ENCODE measurements at places on chromosomes 2 and 18.

DNA sequence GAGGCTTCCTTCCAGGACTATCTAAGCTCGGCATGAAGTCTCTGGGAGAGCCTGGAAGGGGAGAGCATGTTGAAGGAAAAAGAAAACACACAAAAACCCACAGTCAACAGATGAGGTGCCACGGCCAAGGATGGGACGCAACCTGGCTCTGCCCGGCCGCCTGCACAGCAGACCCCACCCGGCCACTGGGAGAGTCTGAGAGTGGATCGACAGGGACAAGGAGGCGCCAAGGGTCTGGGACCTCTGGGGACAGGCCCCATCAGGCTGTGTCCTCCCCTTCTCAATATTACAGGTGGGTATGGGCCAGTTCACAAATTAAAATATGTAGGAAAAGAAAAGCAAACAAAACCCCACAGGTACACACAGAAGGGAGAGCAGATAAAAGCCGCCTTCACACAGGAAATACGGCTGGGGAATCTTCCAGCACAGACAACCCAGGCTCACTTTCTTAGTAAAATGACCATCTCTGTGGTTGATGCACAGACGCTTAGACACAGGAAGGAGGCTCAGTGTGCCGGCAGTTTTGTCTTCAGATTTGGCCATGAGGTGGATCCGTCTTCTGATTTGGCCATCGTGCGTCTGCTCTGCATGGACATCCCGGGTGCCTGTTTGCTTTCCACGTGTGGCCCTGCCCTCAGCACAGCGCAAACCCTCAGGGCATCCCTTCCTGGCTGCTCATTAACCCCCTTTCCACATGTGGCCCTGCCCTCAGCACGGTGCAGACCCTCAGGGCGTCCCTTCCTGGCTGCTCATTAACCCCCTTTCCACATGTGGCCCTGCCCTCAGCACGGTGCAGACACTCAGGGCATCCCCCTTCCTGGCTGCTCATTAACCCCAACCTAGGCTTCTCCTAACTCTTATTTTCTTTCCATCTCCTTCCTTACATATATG is 138.4 kb downstream of the EIPR1 start:
- no peak for DNase-seq

- no peak for DNase-seq
Measured at GRCh38 chr2:50951437-50951836, 80.5 kb downstream of the NRXN1 start.

GRCh38 chr2:227035711-227036367 is 128.2 kb downstream of the COL4A4 start:
- no peak for DNase-seq

DNA sequence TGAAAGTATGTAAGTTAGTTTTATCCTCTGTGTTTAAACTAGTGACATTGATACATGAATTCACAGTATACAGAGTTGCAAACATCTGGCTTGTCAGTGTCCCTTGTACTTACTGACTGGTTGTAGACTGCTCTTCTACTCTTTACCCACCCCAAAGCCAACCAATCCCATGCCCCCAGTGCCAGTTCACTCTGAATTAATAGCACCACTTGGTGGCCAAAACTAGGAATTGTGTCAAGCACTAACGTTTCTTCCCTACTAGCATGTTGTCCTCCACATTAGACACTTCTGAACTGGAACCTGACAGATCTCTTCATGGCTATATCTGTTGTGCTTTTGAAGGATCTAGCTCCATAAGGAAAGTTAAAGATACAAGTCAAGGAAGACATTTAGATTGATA is 27.2 kb upstream of the OTX1 start:
- peak; percentile 92 for DNase-seq

GRCh38 chr2:127052771-127053691 is 53.9 kb downstream of the BIN1 start:
- DNase-seq = no peak
